Mesothelial cell of epicardium (in vitro differentiated cells): ENCODE measurements at places on chromosomes 2 and 18. TPM values are rescaled to one million over a fixed set of nuclear protein-coding genes. Genes with fewer than 3 reads are reported as not detected.
A peak's percentile ranks its signal among the peaks of the same experiment; 100 is the strongest.

The C2orf66 gene
- 0.18 to 0.44 TPM (median 0.27 TPM) in 3 replicates for total RNA-seq

The IDH1 gene
- 82.9 to 89.3 TPM (median 87.7 TPM) in 3 replicates for total RNA-seq

The SERPINB11 gene
- total RNA-seq: not detected in 3 replicates

DNA sequence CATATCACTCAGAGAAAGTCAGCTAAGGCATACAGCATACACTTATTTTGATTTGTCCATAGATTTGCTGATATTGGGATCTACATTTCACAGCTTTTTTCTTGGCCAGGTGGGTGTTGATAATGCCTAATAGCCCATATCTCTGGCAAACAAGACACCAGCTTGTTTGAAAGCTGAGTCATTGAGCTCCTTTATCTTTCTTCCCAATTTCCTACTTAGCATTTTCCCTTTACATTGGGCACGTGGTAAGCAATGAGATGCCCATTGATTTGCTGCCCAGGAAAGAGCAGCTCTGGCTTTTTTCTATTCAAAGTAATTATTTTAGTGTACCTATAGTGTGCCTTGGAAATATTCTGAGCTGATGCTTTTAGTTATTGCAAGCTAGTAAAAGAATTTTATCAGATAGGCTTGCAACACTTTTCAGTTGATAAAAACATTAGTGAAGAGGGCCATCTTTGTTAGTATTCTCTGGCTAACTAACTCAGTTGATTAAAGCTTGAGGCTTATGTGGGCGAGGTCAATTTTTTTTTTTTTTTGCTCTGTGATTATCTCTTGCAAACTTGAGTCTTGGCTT, 79.6 kb downstream of the OSBPL6 start:
- peaks cover 14% of the 10 kb centered on the region for H3K4me1 ChIP-seq
- no peak for DNase-seq
- H3K27me3 ChIP-seq: no peaks in the 10 kb centered on the region
- H3K36me3 ChIP-seq: no peaks in the 10 kb centered on the region
- H3K27ac ChIP-seq: no peak overlapping the region
- no peak overlapping the region for H3K4me3 ChIP-seq

- H3K4me3 ChIP-seq: no peak overlapping the region
- DNase-seq: no peak
- no peak overlapping the region for H3K27ac ChIP-seq
- no peaks in the 10 kb centered on the region for H3K27me3 ChIP-seq
- H3K4me1 ChIP-seq: no peaks in the 10 kb centered on the region
Measured at GRCh38 chr18:50663626-50664441, 103.9 kb downstream of the MAPK4 start.

DNA sequence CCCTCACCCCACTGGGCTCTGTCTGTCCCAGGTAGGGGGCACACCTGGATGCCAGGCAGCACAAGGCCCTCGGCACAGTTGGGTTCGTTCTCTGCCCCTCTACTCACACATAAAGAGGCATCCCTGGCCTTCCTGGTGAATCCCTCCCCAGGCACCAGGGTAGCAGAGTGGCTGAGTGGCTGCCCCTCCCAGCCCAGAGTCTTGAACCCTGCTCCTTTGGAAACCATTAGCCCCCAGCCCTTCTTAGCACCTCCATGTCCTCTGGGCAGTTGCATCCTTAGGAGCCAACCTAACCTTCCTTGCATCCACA, 2.0 kb downstream of the GPC1 start:
- no peak overlapping the region for H3K27ac ChIP-seq
- H3K36me3 ChIP-seq: no peaks in the 10 kb centered on the region
- peak overlapping the region; percentile 65 for H3K4me3 ChIP-seq
- peaks cover 18% of the 10 kb centered on the region for H3K4me1 ChIP-seq
- no peak for DNase-seq
- H3K27me3 ChIP-seq: peaks cover 15% of the 10 kb centered on the region

GRCh38 chr2:23467618-23468017, 82.6 kb downstream of the KLHL29 start:
- H3K36me3 ChIP-seq: no peaks in the 10 kb centered on the region
- peaks cover 1% of the 10 kb centered on the region for H3K27me3 ChIP-seq
- DNase-seq: no peak
- H3K27ac ChIP-seq: no peak overlapping the region
- H3K4me1 ChIP-seq: peaks cover 6% of the 10 kb centered on the region
- H3K4me3 ChIP-seq: no peak overlapping the region

- no peak overlapping the region for H3K4me3 ChIP-seq
- no peaks in the 10 kb centered on the region for H3K36me3 ChIP-seq
Measured at GRCh38 chr2:65361623-65362022, 70.8 kb downstream of the SPRED2 start.

GRCh38 chr2:30628341-30628740, 178.9 kb downstream of the CAPN13 start:
- H3K4me1 ChIP-seq: peaks cover 2% of the 10 kb centered on the region
- H3K36me3 ChIP-seq: peaks cover 6% of the 10 kb centered on the region

DNA sequence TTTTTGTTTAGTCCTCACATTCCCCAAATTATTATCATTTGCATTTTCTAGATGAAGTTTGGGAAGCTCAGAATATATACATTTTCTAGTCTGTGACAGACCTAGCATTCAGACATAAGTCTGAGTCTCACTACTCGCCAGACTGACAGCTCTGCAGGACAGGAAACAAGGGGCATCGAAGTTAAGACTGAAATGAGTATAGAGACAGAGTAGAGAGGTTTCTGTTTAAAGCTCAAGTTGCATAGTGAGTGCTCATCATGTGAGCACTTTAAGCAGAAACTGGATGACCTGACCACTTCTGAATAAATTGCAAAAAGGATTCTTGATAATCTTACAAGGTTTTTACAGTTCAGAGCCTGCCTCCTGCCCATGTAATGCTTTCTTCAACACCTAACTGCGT, 1.1 kb downstream of the HADHB start:
- peak overlapping the region; percentile 93 for H3K4me3 ChIP-seq
- DNase-seq: no peak
